WTC11 (cell line): ENCODE measurements at places on chromosomes 3 and 15.

DNA sequence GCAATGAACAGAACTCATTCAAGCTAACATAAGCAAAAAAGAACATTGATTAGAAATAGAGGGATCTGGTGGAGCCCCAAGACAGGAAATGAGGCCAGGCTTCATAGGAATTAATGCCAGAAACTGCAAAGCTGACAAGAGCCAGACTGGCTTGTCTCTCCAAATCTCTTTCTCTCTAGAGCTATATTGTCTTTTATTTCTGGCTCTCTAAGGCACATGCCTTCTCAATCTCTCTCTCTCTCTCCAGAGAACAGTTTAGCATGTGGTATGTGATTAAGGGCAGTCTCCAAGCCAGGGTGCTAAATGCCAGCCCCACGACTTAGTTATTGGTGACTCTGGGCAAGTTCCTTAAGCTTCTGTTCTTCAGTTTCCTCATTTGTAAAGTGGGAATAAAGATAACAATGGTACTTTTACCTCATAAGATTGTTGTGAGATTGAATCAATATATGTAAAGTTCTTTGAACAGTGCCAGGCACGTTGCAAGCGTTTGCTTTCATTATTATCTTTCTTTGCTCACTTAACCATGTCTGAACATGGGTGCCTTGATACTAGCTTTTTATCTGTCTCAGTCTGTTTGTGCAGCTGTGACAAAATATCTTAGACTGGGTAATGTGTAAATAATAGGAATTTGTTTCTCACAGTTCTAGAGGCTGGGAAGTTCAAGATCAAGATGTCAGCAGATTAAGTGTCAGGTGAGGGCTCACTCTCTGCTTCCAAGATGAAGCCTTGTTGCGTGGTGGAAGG lies 123.2 kb downstream of the BDH1 start:
- no peak for DNase-seq

DNA sequence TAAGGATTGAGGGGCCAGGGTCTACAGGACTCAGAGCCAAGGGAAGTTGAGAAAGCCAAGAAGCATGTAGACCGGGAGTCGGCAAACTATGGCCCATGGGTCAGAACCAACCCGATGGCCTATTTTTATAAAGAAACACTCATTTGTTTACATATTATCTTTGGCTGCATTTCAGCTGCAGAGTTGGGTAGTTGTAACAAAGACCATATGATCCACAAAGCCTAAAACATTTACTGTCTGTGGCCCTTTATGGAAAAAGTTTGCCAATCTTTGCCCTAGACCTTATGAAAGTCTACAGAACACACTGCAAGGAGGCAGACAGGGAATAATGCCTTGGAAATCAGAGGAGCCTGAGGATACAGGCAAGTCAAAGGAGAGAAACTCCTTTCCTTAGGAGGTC lies 63.2 kb upstream of the MNS1 start:
- DNase-seq: no peak

DNA sequence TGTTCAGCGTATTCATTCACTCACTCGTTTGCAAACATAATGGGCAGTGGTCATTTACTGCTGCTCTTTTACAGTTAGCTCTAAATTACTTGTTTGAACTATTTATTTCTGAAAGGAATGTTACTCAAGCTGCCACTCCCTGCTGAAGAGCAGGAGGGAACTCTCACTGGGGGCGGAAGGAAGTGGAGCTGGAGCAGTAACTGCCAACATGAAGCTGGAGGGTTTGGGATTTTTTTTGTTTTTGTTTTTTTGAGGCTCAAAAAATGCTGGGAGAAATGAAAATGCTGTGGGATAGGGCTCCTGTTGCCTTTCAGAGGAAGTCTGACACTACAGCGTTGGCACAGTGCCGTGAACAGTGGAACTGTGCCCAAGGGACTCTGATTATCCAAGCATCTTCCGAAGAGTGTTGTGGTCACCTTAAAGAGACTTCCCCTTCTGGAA lies 44.1 kb downstream of the SENP2 start:
- DNase-seq: no peak

- DNase-seq: peak; percentile 57
These were observed 210.5 kb downstream of the DOCK3 start for GRCh38 chr3:50885070-50885850.

- no peak for DNase-seq
These were observed 59.6 kb downstream of the CCDC66 start for GRCh38 chr3:56616478-56617006.

- DNase-seq: no peak
These were observed 80.2 kb downstream of the FMN1 start for GRCh38 chr15:33114374-33114717.

GRCh38 chr3:148736086-148736485 lies 38.4 kb downstream of the AGTR1 start:
- DNase-seq: no peak

DNA sequence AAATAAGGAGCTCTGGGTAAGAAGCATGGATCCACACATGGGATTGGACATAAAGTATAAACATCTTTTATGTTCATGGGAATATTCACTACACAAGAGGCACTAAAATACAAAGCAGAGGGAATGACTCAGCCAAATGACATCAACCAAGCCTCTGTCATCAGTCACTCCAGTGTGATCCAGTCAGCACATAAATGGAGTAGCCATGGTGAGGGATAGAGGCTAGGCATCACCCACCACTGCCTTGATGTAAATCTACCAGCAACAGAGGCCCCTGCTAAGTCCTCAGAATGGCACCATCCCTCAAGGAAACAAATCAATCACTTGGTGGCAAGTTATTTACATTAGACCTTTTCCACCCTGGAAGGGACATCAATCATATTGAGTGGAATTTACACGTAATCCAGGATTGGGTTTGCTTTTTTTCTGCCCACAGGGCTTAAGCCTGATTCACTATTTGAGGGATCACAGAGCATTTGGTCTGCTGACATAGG lies 27.2 kb downstream of the VEPH1 start:
- no peak for DNase-seq

- no peak for DNase-seq
These were observed 459.9 kb downstream of the RAP2B start for GRCh38 chr3:153621953-153622352.

- DNase-seq: no peak
These were observed 24.4 kb downstream of the POLR2M start for GRCh38 chr15:57730876-57731275.

GRCh38 chr3:128276577-128277183 lies 123.4 kb downstream of the EEFSEC start:
- no peak for DNase-seq

DNA sequence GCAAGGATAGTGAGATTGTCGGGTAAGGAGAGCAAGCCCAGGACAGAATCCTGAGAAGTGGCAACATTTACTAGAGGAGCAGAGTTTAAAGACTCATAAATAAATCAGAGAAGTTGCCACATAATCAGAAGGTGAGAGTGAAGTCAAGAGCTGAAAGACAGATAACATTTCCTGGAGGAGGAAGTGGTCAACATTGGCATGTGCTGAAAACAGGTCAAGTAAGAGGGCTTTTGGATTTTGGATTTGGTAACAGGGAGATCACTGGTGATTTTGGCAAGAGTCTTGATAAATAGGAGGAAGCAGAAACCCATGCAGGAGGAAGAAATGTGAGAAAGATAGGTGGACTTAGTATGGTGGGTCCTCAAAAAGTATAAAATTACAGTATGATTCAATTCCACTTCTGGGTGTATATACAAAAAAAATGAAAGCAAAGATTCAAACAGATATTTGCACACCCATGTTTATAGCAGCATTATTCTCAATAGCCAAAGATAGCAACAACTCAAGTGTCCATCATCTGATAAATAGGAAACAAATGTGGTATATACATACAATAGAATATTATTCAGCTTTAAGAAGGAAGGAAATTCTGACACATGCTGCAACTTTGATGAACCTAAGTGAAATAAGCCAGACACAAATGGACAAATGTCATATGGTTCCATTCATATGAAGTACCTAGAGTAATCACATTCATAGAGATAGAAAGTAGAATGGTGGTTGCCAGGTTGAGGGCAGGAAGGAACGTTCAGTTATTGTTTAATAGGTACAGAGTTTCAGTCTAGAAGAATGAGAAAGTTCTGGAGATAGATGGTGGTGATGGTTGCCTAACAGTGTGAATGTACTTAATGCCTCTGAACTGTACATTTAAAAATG lies 27.3 kb upstream of the MBNL1 start:
- DNase-seq: no peak

- no peak for DNase-seq
These were observed 125.4 kb downstream of the NUP210 start for GRCh38 chr3:13294442-13295351.

DNA sequence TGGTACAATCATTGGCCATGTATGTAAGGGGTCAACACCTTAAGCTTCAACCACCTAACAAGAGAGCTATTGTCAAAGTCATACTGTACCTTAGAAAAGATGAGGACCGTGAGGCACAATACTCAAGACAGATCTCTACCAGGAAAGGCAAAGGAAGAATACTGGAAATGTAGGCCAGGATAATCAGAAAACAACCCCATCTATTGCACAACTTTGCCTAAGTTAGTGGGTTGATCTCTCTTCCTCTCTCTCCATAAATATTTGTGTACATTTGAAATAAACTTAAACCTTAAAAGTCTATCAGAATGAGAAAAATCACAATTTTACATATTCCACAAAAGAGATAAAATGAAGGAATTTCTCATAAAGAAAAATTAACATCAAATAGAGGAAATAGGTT lies 556.9 kb downstream of the MECOM start:
- no peak for DNase-seq

DNA sequence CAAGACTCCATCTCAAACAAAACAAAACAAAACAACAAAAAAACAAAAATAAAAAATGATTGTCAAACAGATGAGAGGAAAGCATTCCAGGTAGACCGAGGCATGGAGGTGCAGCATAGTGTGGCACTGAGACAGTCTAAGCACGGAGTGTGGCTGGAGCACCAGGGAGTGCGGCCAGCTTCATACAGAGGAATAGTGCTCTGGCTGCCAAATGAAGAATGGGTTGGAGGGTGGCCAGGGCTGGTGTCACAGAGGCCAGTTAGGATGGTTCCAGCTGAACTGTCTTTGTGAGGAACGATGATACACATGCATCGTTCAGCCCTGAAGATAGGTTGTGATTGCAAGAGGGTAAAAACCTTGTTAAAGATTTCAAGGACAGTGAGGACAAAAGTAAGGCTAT lies 28.3 kb downstream of the MITF start:
- DNase-seq: no peak

- DNase-seq: no peak
These were observed 58.4 kb upstream of the HRH1 start for GRCh38 chr3:11095932-11096265.

DNA sequence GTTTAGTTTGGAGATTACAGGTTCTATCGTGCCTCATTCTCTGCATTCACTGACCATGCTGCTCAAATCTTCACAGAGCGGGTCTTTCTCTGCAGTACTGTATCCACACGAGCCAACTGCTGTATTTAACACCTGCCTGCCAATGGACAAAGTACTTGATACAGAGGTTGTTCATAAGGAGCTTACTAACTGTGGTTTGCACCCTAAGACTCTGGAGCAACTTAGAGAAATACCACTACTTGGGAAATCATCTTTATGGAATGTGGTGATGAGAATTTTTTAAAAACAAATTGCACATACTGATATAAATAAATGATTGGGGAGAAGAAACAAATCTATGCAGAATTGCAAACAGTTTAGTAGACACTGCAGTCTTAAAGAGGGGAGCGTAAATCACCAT lies 90.0 kb downstream of the PPP2R3A start:
- no peak for DNase-seq

GRCh38 chr3:125479091-125479490 lies 40.9 kb downstream of the SNX4 start:
- DNase-seq: no peak

DNA sequence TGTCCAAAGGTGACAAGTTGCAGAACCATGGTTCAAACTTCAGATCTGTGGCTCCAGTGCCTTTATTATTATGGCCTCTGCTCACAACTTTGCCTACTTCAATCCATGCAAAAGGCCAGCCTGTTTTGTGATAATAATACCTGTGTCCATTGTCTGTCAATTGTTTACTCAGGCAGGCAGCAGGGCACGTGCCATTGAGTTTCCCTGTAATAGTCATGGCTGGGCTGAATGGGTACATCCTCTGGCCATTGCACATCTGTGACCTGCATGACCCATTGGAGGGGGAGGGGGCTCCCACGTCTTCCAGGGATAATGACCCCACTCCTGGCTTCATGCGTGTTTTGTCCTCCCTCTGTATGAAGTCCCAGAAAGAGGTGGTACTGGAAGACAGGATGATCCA lies 215.4 kb downstream of the SSR3 start:
- no peak for DNase-seq

- no peak for DNase-seq
These were observed 276.6 kb upstream of the THBS1 start for GRCh38 chr15:39304201-39304841.

- DNase-seq: no peak
These were observed 134.3 kb upstream of the LRRN1 start for GRCh38 chr3:3664935-3665334.

DNA sequence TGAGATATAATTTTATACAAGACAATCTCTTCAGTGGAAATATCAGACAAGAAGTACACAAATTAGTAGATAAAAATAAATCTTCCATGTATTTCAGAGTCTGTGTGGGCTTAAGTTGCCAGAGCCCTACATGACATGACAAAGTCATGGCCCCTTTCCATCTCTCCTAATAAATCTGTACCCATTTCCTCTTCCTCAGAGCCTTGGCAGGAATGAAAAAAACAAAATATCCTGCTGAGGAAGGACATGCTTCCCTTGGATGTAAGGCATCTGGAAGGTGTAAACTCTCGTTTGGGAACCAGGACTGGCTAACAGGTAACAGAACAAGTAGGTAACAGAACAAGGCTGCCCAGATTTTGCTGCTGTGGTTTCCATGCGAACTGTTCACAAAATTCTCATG lies 148.1 kb downstream of the SNRK start:
- DNase-seq: no peak

DNA sequence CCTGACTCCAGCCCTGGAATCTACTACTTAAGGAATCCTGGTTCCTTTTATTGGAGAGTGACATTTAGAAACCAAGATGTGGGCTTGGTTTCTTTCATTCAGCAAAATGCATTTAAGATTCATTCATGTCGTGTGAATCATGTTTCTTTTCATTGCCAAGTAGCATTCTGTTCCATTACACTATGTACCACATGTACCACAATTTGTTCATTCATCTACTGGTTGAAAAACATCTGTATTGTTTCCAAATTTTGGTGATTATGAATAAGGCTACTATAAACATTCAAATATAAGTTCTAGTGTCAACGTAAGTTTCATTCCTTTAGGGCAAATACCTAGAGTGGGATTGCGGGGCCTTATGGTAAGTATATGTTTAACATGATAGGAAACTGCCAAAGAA lies 264.2 kb downstream of the VPS13C start:
- DNase-seq: no peak

DNA sequence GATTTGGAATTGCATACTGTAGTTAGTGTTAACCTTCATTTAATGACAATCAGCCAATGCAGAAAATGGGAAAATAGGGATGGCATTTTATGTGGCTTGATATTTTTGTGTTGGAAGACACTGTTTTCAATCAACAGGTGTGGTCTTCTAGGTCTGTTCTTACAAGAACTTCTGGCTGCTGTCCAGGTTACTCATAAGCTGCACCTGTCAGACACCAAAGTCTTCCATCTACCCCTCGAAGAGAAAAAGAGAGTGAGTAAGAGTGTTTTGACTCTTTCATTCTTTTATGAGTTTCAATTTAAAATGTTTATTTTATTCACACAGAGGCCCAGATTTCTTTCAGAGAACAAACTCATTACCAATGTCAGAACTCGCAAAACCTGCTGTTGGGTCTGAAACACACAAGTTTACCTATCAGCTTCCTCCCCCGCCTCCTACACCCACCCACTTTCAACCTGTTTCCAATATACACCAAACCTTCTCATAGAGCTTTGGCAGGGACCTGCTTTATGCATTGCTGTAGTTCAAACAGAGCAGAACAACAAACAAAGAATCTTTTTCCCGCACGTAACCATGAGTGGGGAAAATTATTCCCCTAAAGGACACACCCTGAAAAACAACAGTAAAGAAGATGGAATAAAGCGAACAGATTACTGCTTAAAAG lies 767.7 kb upstream of the ALCAM start:
- DNase-seq: no peak
